CMK (cell line): ENCODE measurements at places on chromosomes 13 and 19.

DNA sequence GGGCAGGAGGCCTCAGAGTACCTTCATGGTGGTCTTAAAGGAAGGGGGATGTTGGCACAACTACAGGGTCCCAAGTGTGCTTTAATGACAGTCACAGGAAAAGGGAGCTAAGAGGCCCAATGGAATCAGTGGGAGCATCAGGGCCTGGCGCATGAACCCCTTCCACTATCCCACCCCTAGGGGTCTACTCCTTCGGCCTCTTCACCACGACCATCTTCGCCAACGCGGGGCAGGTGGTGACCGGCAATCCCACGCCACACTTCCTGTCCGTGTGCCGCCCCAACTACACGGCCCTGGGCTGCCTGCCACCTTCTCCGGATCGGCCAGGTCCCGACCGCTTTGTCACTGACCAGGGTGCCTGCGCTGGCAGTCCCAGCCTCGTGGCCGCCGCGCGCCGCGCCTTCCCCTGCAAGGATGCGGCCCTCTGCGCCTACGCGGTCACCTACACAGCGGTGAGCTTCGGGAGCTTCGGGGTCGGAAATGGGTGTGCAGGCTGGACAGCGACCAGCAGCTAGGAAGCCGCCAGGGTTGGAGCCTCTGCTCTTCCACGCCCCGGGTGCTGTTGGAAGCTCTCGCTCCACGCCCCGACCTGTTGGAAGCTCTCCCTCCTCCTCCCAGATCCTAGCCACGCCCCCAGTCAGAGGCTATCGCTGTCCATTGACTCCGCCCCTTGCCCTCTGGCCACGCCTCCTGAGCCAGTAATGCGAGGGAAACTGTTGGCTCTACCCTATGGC, 6.0 kb downstream of the PLPPR2 start:
- no peak for DNase-seq

- no peak for DNase-seq
Measured at GRCh38 chr19:33193865-33194362, at the start of gene LRP3. TSS of gene LRP3 (plus strand) at chr19:33194330. CDS start at chr19:33194786, 456 bp downstream.

- DNase-seq = no peak
Measured at GRCh38 chr13:45950386-45951000, 98.9 kb upstream of the SIAH3 start.

DNA sequence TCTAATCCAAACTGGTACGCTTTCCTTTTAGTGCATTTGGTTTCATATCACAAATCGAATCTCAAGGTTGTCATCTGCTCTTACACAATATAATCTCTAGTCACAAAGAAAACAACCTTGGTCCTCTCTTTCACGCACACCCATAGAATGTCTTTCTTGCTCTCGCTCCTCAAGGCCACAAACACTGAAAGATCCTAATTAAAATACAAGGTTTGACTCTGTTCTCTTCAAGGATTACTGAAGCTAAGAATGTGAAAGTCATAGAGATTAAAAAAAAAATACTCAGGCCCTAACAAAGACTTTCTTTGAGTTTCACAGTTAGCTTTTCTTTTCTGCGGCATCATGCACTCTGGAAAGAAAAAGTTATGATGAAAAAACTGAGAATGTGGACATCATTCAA, 891.5 kb downstream of the EFNB2 start:
- no peak for DNase-seq

DNA sequence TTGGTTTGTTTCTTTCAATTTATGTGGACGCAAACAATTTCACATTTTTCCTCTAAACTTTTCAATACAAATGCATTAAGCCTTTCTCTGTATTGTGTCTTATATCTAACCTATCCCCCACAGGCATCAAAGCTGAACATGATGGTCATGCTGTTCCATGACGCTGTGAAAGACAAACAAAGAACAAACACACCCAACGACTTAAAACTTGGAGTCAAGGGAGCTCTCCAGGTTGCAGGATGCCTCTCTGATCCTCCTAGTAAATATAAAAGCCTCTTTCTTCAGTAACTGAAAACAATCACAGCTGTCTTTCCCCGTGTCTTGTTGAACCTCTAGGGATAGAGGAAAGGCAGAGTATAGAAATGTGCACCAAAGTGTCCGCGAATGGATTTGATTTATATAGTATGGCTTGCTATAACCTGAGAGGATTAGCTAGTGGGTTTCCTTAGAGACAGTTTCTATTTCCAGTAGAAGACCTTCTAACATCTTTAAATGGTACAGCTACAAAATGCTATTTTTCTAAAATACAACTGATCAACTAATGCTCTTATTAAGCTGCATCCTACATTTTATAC, 43.1 kb downstream of the PCDH9 start:
- DNase-seq = no peak

- DNase-seq = no peak
Measured at GRCh38 chr19:4322942-4323665, 15.5 kb downstream of the STAP2 start.

DNA sequence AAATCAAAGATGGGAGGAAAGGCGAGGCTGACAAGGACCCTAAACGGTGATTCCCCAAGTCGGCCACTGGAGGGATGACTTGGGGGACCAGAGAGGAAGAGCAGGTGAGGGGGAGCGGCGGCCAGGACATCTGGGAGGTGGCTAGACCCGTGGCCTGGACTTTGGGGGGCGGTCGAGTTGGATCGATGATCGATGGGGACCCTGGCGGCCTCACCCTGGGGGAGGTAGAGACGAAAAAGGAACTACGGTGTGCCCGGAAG, 7.7 kb upstream of the CIRBP start:
- DNase-seq = no peak
